ENCODE measurements at places on chromosomes 13 and 19.

DNA sequence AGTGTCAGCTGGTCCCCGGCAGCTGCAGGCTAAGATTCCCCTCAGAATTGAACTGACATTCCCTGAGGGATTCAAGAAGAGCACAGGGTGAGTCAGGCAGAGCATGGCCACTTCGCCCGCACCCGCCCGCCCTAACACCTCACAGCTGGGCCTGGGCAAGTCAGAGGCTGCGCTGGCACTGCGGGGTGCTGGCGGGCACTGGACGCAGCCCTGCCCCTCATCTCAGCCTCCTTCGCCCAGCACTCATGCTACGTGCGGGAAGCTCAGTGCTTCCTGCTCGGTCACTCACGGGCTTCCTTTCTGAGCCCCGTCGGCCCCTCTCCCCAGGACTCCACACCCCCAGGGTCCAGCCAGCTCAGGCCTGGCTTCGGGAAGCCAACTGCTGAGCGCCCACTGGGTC is 56.9 kb downstream of the MLLT1 start:
- no peak for DNase-seq

- DNase-seq, result no peak
These were observed at the start of gene TMC4 for GRCh38 chr19:54172471-54173358. Gene TMC4, minus strand, starts transcription at chr19:54173160. Its CDS starts 43 bp downstream, at chr19:54173117.

- DNase-seq, result no peak
These were observed 229.8 kb upstream of the IPO5 start for GRCh38 chr13:97723655-97724054.

GRCh38 chr13:50078895-50079654 is 63.8 kb downstream of the KCNRG start:
- no peak for DNase-seq

GRCh38 chr19:1417145-1417544 is 9.8 kb downstream of the DAZAP1 start:
- no peak for DNase-seq

- DNase-seq, result no peak
These were observed 1.1 kb downstream of the TECR start for GRCh38 chr19:14530506-14530905.

GRCh38 chr13:99442273-99442895 is 58.9 kb upstream of the TM9SF2 start:
- peak; percentile 82 for DNase-seq

- DNase-seq, result no peak
These were observed 53.3 kb downstream of the TEX26 start for GRCh38 chr13:30985637-30986205.

- DNase-seq, result no peak
These were observed 200.1 kb downstream of the NDFIP2 start for GRCh38 chr13:79681069-79681468.

DNA sequence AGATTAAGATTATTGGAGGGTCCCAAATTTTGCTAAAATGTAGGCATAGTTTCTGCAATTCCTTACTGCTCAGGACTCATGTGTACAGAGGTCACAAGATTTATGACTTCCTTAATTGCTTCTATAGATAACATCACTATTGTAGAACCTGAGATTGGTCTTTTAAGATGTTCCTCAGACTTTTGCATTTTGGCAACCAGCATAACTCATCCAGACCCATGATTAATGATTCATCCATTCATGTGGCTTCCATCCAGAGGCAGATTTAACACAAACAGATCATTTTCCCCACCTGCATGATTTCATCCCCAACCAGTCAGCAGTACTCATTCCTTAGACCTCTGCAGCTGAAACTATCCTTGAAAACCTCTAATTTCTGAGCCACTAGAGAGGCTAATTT is 34.5 kb upstream of the CEACAM8 start:
- no peak for DNase-seq

DNA sequence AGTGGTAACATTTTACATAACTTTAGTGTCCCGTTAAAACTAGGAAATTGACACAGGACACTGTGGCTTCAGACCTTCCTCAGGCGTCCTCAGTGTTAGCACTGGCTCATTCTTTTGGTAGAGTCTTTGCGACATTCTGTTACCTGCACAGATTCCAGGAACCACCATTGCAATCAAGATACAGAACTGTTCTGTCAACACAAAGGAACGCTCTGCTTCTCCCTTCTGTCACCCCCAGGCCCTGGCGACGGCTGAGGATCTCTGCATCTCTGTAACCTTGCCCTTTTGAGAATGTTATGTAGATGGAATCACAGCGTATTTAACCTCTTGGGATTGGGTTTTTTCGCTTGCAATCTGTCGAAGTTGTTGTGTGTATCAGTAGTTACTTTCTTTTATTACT is 22.6 kb downstream of the KDM4B start:
- DNase-seq, result no peak

DNA sequence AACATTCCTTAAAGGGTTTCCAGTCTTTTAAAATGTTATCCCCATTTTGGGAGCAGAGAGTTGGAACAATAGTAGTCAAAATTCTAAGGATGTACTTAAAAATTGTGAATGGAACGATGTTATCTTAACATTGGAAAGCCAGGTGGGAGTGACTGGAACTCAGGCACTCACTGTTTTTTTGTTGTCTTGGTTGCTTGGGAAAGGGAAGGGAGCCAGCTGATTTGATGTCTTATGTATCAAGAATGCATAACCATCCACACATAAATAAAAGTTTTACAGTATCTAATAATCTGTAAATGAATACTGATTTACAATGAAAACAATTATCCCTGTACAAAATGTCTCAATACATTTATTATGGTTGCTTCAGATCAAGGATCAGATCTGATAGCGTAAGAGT is 88.7 kb downstream of the SLC10A2 start:
- no peak for DNase-seq

DNA sequence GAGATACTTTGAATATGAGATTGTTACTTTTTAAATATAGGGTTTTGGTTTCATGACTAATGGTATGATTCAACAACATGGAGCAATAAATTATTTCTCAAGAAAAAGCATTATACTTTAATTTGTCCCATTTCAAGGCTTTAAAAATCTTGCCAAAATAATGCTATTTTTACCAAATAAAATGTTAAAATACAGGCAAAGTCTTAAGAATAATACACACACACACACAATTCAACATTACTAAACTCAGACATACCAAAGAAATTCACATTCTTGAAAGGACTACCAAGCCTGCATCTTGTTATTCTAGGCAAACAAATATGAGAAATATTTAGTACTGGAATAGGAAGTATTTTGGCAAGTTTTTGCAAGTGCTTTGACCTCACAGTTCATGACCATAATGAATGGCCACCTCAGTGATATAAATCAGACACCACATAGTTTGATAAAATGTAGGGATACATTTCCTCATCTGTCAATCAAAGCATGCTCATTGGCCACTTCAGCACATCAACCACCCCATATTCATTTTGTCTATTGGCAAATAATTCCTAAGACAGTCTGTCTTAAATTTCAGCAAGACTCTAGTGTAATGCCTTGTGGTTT is 107.2 kb downstream of the NALCN start:
- DNase-seq, result no peak

GRCh38 chr19:49645592-49645991 is 3.6 kb downstream of the SCAF1 start:
- DNase-seq, result no peak

DNA sequence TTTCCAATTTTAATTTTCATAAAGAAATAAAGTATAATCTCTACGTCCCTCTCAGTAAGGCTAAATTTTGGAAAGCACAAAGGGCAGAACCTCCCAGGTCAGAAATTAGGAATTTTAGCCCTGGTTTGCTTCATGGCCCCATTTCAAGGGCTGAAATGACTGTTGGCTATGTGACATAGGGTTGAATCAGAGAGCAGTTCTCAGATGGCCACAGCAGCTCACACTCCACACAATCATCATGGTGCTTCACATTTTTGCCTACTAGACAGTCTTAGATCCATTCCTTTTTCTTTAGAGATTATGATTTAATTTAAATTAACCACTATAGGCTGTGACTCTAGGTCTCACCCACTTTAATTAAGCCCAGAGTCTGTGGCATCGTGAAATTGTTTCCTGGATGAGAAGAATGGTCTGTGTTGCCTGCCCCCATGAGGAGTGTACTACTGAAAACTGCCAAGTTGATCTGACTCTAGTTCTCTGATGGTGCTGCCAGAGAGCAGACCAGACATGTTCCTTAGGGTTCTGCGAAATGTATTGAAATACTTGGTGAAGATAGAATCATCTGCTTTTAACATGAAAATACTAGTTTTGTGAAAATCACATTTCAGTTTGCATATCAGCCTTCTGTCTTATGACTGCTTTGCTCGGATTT is 57.4 kb downstream of the ESD start:
- DNase-seq, result no peak

- DNase-seq, result no peak
These were observed 3.9 kb downstream of the PIH1D1 start for GRCh38 chr19:49447485-49448431.

DNA sequence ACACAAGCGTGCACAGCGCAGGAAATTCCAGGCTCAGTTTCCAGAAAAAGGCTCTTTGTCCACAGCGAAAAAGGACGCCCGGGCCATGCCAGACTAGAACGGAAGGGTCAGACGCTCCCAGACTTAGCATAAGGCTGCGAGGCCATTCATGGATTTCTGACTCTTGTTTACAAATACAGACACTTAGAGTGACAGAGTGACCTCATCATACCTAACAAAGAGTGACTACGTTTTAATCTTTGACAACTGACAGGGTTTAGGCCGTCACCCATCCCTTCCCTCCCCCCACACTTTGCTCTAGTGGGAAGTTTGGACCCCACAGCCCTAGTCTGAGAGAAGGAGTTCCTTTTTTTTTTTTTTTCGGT is 418 bp upstream of the ZNF709 start:
- DNase-seq, result no peak

- no peak for DNase-seq
These were observed 1040.6 kb upstream of the SLC10A2 start for GRCh38 chr13:104106705-104107393.

GRCh38 chr13:46008631-46009030 is 43.9 kb downstream of the ZC3H13 start:
- DNase-seq, result no peak

- no peak for DNase-seq
These were observed 63.4 kb downstream of the TEX29 start for GRCh38 chr13:111383591-111384440.

DNA sequence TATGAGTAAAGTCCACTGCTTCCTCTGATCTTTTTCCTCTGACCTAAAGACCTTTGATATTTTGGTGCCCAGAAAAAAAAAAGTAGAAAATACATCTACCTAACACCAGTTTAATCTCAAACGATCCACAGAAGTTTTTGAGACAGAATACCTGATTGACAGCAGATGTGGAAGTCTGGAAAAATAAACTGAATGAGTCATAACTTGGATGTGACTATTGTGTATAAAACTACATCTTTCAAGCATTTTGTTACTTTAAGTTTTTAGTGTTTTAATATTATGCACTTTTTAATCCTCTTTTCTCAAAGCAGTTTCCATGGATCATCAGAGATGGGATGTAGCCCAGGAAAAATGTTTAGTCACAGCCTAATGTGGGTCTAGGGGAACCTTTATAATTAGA is 216.1 kb downstream of the SLITRK1 start:
- no peak for DNase-seq

- DNase-seq, result no peak
These were observed 70.9 kb downstream of the CDK8 start for GRCh38 chr13:26324867-26325266.

DNA sequence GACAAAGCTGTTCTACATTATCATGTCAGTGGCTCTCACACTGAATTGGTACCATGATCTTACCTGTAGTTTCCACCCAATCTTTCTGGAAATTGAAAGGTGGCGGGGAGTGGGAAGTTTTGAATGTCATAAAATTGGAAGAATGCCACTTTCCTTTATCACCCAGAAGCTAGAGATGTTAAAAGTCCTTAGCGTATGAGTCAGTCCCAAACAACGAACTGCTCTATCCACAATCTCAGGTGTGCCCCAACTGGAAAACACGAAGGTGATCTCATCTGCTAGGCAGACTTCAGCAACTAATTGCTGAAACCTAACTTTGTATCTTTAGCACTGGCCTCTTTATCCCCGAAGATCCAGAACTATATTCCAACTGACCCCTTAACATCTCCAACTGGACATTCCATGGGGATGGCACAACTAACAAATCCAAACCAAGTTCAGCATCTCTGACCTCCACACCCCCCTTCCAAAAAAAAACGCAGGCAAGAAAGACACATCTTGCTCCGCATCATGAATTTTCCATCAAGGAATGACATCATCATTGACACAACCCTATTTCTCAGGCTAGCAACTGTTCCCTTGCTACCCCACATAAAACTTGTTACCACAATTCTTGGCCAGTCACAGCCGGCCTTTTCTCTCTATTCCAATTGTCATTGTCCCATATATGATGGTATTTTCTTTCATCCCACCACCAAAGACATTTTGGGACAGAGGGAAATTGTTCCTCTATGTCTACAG is 175.4 kb downstream of the KLF12 start:
- no peak for DNase-seq

GRCh38 chr19:7395360-7396066 is 46.8 kb downstream of the ARHGEF18 start:
- no peak for DNase-seq

DNA sequence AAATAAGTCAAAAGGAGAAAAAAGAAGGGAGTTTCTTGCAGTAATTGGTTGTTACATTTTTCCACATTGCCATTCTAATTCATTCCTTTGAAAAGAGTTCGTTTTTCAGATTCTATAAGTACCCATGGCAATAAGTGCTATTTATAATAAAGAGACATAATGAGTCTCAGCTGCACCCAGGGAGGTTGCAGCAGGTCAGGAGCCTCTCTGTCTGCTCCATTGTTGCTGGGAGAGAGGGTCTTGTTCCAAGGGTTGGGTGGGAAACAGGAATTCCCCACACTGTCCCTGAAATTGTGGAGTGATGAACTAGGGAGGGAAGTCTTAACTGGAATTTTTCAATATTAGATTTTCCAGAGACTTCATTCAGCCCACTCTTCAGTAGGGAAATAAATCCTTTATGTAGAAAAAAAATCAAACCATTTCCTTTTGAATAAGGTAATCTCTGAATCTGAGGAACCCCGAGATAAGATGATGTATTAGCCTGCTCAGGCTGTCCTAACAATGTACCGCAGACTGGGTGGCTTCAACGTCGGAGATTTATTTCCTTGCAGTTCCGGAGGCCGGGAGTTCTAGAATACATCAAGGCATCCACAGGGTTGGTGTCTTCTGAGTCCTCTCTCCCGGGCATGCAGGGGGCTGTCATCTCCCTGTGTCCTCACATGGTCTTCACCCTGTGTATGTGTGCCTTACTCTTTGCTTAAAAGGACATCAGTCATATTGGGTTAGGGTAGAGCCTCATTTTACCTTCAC is 342.7 kb upstream of the TMTC4 start:
- DNase-seq, result no peak

DNA sequence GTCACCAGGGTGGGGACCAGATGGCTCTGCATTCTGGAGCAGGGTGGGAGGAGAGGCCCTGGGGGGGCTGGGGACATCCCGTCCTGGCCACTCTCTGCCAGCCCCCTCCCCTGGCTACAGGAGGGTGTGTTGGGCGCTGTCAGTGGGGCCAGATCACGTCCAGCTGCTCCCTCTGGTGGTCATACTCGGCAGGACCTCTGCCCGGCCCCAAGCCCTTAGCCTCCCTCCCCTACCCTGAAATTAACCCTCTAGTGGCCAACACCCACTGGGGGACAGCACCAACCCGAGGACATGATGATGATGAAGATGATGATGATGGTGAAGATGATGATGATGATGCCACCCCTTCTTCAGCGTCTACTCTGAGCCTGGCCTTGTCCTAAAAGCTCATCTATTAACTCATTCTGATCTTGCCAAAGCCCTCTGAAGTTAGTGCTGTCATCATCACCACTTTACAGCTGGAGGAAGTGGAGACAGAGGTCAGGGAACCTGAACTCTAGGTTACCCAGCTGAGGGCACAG is 590 bp upstream of the LGI4 start:
- peak; percentile 70 for DNase-seq

Data from CD4-positive, alpha-beta T cell treated with Interleukin-4 for 1 hour (primary cell).